ENCODE measurements at places on chromosomes 16 and 17. TPM values are rescaled to one million over a fixed set of nuclear protein-coding genes. Genes with fewer than 3 reads are reported as not detected.

DLX4 gene
- total RNA-seq = 0.29 TPM

OR1A1 gene
- total RNA-seq = not detected

PTGES3L gene
- total RNA-seq = 4.1 TPM

TBC1D3H gene
- 0.37 TPM for total RNA-seq

G6PC1 gene
- not detected for total RNA-seq

AGRP gene
- not detected for total RNA-seq
